ENCODE measurements at places on chromosomes 2 and 18.

DNA sequence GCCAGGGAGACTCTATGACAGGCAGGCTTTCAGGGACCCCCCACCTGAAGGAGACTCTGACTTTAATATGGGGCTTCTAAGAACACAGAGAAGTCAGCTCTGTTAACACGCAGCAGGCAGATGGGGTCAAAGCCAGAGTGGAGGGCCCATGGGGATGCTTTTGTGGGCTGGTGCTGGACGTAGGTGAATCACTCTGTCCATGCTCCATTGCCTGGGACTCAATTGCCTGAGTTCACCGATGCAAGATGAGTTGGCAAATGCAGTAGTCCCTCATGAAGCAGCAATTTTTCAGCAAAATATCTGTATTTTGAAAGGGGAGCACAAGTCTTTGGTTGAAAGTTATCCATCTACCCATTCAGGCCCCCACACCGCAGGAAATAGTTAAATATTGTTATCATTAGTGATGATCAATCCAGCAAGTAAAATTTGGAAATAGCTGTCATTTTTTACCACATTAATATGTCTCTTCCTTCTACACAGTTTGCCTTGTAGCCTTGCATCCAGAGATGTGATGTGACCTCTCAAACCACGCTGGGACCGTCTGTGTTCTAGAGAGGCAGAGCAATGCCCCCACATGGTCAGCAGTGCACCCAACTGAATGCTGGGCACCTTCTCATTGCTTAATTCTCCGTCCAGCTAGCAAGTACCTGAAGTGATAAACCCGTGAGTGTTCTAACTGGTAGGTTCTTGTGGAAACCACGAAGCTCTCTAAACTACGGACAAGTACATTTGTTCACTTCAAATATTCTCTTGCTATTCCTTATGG, 34.8 kb upstream of the FAM110C start:
- DNase-seq: no peak

DNA sequence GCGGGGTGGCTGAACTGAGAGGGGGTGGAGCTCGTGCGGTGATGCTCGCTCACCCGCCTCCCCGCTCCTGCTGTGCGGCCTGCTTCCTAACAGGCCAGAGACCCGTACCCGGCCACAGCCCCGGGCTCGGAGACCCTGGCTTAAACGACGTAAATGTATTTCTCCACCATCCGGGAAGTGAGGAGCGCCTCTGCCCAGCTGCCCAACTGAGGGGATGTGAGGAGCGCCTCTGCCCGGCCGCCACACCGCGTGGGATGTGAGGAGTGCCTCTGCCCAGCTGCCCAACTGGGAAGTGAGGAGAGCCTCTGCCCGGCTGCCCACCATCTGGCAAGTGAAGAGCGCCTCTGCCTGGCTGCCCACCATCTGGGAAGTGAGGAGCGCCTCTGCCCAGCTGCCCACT, 110.6 kb downstream of the HS6ST1 start:
- no peak for DNase-seq

GRCh38 chr2:120471166-120471565, 125.2 kb downstream of the INHBB start:
- no peak for DNase-seq

DNA sequence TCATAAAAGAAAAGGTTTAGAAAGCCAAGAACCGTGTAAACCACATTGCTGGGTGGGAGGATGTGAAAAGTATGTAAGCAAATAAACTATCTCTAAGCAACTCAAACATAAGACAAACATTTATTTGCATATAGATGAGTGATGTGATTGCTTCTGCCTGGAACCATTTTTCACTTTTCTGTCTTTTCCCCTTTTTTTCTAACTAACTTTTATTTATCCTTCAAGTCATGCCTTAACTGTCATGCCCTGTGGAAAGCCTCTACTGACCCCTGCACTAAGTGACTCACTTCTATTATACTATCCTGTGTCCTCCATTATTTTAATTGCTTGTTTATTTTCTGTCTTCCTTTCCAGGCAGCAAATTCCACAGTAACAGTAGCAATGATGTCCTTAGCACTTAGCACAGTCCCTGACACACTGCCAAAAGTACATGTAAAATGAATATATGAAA, 87.5 kb upstream of the CTAGE1 start:
- no peak for DNase-seq

- DNase-seq: no peak
These were observed 65.8 kb downstream of the ALPK2 start for GRCh38 chr18:58562999-58563667.

GRCh38 chr2:172885996-172886395, 150.4 kb downstream of the RAPGEF4 start:
- DNase-seq: no peak

DNA sequence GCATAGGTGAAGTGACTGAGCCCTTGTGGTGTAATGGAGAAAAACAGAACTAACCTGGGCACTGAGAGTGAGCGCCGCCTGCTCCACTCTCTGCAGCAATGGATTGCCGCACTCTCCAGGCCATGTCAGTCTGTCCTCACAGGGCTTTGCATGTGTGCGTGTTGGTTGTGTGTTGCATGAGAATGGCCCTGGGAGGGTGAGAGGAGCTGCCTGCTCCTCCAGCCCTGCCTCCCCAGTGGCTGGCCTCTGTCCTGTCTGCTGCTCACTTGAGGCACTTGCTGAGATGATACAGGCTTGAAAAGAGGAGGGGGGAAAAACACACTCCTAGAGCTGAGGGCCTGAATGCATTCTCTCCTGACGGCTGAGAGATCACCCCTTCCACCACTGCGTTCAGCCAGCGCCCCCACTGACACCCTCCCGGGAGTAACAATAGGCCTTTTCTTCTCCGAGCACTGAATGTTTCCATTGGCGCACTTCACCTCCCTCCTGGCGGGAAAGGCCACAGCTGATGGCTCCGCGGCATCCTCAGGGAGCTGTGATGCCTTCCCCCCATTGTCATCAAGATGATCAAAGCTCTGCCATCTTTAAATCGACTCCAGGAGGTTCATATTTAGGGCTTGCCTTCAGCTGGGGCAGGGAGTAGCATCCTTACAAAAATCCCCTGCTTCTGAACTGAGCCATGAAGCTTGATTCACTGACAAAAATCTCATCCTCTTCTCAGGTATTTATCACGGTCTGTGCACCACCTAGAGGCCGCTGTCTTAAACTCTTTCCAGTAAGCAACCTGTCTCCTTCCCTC, 49.9 kb upstream of the DAPL1 start:
- no peak for DNase-seq

DNA sequence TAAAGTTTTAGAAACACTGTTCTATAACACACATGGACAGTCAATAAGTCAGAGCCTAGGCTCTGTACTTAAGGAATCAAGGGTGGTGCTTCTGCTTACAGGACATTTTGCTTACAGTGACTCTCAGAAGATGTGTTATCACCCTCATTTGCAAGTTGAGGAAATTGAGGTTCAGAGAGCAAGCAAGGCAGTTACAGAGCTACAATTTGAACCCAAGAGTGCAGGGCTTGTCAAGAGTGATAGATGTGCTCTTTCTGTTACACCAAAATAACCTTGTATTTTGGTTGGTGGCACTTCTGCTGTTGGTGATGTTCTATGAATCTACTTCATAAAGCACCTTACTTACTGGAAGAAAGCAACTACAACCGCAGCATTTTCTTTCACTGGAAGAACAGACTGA, 170.2 kb downstream of the THADA start:
- no peak for DNase-seq

DNA sequence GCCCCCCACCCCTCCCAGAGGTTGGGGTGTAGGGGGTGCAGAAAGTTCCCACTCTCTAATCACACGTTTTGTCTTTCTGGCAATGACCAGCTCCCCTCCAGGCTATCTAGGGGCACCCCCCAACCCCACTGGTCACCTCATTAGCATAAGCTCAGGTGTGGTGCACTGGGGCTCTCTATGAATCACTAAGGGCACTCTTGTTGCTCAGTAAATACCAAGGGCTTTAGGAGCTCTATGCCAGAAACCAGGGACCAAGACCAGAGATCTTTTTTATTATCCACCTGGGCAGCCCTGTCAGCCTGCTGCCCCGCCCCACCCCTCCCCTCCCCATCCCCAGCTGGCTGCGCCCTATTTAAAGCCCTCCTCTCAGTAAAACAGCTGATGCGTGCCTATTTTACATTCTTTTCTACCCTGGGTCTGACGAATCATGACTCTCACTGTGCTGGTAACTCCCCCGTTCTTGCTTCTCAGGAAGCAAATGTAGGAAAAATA, 24.3 kb downstream of the NCK2 start:
- DNase-seq: no peak

GRCh38 chr18:31657823-31658669, 26.3 kb downstream of the B4GALT6 start:
- no peak for DNase-seq

DNA sequence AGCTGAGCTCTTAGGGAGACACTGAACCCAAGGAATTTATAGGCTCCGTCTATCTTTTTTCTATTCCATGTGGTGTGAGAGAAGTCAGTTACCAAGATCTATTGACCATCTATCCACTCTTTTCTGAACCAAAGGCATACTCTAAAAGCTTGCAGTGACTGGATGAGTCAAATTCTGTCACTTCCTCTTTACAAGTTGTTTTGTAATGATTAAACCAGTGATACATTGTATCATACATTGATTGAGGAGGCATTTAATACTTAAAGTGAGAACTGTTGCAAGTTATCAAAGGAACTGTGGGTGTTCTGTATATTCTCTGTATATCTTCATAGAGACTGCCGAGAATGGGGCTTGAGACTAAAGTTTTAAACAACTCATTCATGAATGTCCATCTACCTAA, 188.8 kb downstream of the CAMKMT start:
- no peak for DNase-seq

- no peak for DNase-seq
These were observed 262.6 kb downstream of the AGAP1 start for GRCh38 chr2:235756491-235756890.

GRCh38 chr18:59540780-59541179, 156.4 kb downstream of the CCBE1 start:
- DNase-seq: no peak

- DNase-seq: no peak
These were observed 19.2 kb downstream of the SH3RF3 start for GRCh38 chr2:109148117-109148746.

DNA sequence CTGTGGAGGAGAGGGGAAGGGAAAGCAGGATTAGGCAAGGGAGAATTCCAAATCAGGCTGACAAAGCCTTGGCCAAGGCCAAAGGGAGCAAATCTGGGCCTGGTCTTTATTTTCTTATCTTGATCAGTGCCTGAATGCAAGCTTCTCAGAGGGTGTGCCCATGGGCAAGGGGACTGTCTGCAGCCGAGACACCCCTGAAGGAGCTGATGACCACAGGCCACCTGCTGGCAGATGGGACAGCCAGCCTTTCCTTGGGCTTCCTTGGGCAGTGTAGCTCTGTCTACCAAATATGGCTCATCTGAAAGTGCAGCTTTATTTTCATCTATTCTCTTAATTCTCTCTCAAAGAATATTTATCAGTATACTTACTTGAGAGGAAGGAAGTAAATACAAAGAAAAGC, 117.0 kb downstream of the PKP4 start:
- DNase-seq: no peak

DNA sequence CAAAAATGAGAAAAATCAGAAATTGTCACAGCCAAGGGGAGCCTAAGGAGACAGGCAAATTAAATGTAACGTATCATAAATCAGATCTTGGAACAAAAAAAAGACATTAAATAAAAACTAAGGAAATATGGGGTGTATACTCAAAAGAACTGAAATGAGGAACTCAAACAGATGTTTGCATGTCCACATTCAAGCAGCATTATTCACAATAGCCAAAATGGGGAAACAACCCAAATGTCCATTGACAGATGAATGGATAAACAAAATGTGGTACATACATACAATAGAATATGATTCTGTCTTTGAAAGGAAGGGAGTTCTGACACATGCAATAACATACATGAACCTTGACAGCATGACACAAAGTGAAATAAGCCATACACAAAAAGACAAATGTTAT, 155.8 kb upstream of the KLF7 start:
- no peak for DNase-seq

DNA sequence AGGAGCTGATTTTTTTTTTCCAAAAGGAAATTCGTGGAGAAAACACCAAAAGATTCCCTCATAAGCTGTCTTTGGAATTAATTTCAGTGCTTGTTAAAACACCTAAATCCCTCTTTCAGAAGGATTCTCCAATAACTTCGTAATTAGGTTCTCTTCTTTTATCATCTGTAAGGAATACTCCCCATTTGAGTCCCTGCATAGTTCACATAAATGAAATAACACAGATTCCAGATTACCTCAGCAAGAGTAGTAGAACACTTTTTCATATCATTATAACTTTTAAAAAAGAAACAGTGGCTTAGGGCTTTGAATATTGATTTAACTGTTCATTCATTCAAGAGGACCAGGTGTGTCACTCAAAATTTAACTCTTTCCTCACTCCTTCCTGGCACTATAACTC, 55.5 kb downstream of the ARHGAP28 start:
- DNase-seq: no peak

- no peak for DNase-seq
These were observed 4.4 kb upstream of the CAB39 start for GRCh38 chr2:230708204-230708603.

- DNase-seq: no peak
These were observed 185.9 kb downstream of the PDE1A start for GRCh38 chr2:182240862-182241371.

DNA sequence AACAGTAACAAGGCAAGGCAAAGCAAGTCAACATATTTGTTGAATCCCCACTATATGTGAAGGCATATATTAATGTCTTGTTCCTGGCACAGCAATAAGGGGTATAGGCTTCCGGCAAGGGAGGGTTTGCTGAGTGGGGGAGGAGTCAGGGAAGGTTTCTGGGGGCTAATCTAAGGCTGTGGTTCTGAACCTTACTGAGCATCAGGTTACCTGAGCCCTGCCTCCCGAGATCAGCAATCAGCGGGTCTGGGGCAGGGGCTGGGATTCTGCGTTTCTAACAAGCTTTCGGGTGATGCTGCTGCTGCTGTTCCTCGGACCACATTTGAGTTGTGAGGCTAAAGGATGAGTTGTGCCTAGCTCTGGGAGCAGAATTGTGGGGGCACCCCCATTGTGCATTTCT, 401.7 kb upstream of the SPRED2 start:
- DNase-seq: no peak

DNA sequence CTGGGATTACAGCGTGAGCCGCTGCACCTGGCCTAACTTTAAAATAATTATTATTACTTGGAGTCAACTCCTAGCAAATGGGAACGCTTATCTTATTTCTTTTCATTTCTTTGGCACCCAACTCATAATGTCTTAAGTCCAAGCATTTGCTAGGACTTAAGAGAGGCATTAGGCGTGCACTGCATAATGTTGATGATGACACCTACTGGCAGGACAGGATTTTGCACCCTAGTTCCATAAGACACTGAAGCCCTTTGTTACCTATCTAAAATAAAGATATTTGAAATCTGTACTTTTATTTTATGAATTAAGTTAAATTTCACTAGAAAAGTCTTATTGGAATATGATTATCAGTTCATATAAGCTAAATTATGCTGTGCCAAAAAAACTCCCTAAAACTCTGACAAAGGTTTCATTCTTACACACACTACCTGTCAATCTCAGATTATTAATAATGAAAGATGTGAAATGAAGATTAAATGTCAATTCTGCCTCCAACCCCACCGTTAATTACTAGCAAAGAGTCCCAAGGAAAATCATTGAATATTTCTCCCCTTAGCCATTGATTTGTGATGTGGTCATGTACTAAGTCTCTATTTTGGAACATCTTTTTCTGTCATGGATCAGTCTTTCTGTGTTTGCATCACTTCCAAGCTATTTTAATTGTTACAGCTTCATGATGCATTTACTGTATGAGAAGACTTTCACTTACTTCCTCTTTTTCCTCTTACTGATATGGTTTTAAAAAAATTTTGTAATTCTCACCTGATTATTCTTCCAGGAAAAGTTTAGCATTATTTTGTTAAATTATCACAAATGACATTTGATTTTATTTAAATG, 12.7 kb upstream of the CDH2 start:
- no peak for DNase-seq

- no peak for DNase-seq
These were observed 6.3 kb downstream of the EPC2 start for GRCh38 chr2:148650881-148651280.

All from left forelimb (tissue), 1 donor.